ENCODE measurements at places on chromosomes 7 and 10.

- no peak for DNase-seq
Measured at GRCh38 chr10:43340619-43341018, 30.8 kb upstream of the FXYD4 start.

- no peak for DNase-seq
Measured at GRCh38 chr10:2681891-2682290, 385.5 kb upstream of the PFKP start.

- DNase-seq, result no peak
Measured at GRCh38 chr7:19353180-19353579, 208.0 kb upstream of the FERD3L start.

- peak; percentile 21 for DNase-seq
Measured at GRCh38 chr10:100656454-100656853, 88.9 kb upstream of the PAX2 start.

- no peak for DNase-seq
Measured at GRCh38 chr7:29865526-29865925, 59.2 kb downstream of the WIPF3 start.

DNA sequence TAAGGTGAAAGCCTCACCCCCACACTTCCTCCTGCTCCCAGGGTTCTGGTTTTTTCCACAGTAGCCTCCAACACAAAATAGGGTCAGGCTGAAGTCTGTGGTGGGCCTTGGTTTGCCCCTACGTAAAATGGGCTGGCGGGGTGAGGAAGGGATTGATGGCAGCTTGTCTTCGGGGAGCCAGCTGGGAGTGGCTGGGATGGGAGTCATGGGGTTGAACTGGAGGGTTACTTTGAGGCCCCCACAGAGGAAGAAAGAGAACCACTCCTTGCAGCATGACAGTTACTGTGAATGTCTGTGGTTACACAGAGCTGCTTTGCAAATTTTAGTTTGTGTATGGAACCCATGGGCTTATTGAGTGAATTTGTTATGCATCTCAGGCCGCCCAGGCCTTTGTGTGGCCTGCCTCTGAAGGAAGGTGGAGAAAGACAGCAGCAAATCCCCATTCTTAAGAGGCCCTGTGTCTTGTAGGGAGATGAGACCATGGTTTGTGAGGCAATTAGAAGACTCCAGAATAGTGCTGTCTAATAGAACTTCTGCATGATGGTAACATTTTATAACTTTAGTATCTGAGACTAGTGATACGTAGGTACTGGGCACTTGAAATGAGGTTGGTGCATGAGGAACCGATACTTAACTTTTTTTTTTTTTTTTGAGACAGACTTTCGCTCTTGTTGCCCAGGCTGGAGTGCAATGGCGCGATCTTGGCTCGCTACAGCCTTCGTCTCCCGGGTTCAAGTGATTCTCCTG, 8.1 kb downstream of the TRIM8 start:
- peak; percentile 43 for DNase-seq

GRCh38 chr7:293681-294439, 3.9 kb downstream of the FOXL3 start:
- no peak for DNase-seq

GRCh38 chr10:100888957-100889356, 23.8 kb upstream of the SLF2 start:
- no peak for DNase-seq

DNA sequence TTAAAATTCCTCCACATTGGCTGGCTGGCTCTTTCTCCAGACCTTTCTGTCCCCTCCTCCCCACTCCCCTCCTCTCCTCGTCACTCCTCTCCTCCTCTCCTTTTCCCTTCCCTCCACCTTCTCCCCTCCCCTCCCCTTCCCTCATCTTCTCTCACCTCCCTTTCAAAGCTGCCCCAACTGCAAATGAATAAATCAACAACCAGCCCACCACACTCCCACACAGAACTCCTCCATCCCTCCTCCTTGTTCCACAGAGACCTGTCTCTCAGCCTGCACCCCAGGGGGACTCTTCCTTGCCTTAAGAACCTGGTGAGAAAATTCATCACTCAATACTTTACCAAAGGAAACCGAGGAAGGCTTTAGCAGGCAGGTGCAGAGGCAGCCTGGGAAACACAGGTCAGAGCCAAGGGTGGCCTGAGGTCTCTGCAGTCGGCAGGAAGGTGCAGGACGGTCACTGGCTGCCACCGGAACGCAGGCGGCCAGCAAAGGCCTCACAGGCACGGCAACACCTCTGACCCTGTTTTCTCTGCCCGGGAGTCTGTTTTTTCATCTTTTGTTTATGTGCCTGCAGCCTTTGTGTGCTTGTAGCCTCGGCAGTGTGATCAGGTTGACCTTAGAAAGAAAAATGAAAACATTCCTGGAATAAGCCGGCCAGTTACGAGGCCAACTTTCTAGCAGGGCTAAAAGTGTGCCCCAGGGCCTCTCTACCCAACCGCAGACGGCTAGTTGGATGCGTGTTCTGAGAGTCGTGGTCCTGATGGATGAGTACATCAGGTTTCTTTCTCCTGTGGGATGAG, 207.6 kb upstream of the KLF6 start:
- no peak for DNase-seq

- DNase-seq, result no peak
Measured at GRCh38 chr10:113020475-113020753, 70.4 kb downstream of the TCF7L2 start.

DNA sequence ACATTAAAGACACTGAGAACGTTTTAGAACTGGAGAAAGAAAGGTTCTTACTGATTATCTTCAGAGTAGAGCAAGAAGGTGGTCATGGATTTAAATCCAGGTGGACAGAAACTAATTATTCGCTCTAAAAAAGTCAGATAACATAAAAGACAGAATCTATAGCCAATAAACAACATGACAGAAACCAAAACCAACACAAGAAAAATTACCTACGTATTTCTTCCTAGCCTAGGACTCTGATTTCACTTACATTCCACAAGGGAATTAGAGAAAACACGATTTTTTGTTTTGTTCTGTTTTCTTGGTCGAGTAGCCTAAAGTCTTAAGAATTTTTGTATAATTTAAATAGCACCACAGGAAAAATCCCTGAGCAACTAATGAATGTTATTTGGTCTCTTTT, 15.1 kb downstream of the CPA1 start:
- no peak for DNase-seq

DNA sequence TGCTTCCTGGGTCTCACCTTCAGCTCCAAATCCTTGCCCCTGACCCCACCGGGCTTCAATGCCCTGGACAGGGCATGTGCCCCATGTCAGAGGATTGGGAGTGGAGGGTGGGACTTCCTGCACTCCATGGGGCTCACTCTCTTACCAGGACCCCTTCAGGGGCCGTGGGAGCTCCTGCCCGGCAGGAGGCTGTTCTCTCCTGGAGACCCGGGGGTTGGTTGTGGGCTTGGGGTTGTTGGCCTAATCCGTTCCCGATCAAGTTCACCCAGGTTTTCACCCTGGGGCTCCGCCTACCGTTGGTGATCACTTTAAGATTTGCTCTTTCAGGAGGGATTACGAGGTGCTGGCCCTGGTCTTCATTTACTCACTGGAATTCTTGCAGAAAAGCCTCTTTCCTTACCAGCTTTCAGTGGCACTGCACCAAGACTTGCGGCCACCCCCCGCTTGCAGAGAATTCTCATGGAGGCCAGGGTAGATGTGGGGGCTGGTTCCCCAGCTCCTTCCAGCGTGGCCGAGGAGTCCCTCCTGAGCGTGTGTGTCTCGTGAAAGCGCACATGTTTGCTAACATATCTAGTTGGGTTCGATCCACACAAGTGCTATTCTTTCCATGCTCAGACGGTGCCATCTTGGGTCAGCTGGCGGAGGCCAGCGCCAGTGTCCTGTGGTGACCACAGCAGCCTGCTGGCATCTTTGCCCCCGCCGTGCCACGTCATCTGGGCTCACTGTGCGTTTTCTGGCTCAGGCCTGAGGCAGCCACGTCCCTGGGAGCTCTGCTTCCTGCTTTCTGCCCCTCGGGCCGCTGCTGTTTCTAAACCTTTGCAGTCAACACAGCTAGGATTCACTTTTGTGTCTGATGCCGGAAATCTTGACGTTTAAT, 15.6 kb downstream of the PWWP2B start:
- peak; percentile 81 for DNase-seq

DNA sequence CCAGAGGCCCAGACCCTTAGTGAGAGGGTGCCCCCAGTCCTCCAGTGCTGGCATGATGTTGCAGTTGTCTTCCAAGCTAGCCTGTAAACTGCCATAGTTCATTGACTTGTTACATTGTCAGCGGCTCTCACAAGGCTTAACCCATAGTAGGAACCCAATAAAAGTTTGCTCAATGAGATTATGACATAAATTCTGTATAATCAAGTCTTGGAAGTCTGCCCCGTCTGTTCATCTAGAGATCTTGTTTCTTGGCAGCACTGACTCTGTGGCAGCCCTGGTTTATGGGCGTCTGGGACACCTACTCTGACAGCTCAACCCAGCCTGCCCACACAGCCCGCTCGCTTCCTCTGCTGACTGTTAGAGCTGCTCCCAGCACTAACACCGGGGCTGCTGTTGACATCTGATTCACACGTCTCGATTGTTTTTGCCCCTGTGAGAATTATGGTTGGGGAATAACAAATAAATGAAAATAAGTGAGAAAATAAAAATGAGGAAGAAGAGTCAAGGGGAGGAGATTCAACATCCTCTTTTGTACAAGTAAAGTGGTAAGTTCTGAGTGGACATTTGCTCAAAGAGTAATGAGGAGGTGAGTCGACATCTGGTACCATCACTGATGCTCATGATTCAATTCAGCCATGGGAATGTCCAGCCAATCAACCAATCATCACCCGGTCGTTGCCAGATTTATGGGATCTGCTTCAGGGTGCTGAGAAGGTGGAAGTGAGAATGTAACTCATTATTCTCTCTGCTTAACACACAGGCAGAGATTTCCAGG, 160.8 kb downstream of the SPAG6 start:
- DNase-seq, result peak; percentile 58

GRCh38 chr7:31785101-31785500, 98.1 kb downstream of the PPP1R17 start:
- no peak for DNase-seq

GRCh38 chr10:4189281-4189680, 404.3 kb upstream of the KLF6 start:
- no peak for DNase-seq

DNA sequence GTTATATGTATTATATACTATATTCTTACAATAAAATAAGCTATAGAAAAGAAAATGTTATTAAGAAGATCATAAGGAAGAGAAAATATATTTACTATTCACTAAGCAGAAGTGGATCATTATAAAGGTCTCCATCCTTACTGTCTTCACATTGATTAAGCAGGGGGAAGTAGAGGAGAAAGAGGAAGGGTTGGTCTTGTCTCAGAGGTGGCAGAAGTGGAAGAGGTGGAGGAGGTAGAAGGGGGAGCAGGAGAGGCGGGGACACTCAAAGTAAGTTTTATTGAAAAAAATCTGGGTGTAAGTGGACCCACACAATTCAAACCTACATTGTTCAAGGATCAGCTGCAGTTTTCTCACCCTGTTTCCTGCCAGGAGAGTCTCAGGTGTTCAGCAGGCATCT, 28.9 kb upstream of the ERCC6 start:
- DNase-seq, result no peak

DNA sequence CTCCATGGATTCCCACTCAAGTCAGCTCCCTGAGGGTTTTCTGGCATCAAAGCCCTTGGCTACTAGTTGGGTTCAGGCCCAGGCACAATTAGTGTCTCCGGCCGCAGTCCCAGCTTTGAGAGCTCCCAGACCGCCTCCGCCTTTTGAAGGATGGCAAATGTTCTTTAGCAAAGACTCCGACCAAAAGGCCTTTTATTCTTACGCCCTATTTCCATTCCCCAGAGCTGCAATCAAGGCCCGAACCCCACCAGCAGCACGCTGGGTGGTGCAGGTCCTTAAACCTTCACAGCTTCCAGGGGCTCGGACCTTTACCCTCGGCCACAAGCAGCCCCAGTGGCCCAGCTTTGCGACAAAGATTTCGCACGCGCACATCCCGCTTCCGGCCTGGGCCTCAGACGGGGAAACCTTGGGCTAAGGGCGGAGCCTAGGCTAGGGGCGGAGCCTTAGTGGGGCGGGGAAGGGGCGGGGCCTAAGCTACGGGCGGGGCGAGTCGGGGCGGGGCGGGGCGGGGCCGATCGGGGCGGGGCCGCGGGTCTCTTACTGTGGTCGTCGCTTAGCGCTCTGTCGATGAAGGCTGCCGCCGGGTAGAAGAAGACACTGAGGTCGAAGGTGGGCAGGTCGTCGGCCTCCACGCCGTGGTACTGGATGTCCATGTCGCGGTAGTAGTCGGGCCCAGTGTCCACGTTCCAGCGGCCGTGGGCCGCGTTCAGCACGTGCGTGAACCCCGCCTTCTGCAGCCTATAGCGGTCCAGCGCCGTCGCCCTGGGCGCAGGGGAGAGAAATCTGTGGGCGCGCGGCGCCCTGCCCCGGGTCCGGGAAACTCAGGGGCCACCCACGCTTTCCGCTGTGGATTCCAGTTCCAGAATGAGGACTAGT, 68.0 kb upstream of the SAMD8 start:
- DNase-seq, result peak; percentile 52

- DNase-seq, result no peak
Measured at GRCh38 chr7:55545496-55545895, 26.8 kb downstream of the VOPP1 start.

DNA sequence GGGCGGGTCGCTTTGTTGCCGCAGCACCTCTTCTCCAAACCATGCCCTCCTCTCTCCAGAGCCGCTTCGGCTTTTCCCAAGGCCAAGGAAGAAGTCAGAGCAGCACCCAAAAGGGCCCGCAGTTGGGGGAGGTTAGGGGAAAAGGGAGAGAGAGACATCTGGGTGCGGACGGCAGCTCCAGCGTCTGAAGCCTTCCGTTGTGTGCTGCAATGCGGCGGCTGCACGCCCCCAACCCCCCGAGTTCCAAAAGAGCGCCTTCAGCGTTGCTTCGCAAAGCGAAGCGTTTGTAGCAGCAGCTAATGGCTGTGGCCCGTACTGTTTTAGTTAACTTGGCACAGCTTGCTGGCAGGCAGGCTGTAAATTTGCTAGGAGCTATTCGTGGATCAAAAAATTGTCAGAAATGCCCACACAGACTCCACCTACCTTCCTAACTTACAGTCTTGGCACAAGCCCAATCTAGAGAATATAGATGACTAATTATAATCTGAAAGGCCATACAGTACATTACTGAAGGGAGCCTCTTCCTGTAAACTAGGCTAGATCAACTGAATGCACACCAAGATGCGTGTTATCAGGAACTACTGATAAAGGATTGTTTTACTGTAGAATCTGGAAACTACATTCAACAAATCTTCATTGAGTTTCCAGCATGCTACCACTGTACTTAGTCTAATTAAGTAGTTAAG, 1.1 kb upstream of the KBTBD2 start:
- DNase-seq, result peak; percentile 78

- DNase-seq, result no peak
Measured at GRCh38 chr10:70596860-70597809, 5.4 kb downstream of the PRF1 start.

All from suppressor macrophage treated with lipopolysaccharide for 4 hours (primary cell).